ENCODE measurements at places on chromosomes 2 and 18.

DNA sequence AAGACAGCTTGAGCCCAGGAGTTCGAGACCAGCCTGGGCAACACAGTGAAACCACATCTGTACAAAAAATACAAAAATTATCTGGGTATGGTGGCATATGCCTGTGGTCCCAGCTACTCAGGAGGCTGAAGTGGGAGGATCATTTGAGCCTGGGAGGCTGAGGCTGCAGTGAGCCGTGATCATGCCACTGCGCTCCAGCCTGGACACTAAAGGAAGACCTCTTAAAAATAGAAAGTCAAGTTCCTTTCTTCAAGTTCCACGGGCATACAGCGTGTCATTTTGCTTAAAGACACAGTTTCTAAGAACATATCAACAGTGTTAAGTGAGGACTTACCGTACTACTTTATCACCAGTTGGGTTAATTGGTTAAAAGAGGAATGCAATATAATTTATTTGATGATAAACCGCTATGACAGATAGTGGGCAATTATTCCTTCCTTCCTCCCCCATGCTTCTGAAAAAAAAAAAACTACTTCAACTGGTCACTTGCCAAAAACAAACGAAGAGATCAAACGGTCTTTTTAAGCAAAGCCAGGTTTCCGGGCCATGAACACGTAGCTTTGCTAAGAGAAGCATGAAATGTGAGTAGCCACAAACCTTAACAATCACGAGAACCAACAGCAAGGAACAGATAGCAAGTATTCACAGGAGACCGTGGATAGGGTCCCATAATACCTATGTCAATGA, 21.4 kb downstream of the AP1S3 start:
- DNase-seq = no peak

- DNase-seq = no peak
Measured at GRCh38 chr2:22950431-22950830, 434.5 kb upstream of the KLHL29 start.

- DNase-seq = no peak
Measured at GRCh38 chr2:145329971-145330370, 810.1 kb upstream of the ZEB2 start.

GRCh38 chr18:55912071-55912470, 324.1 kb upstream of the TCF4 start:
- DNase-seq = no peak

DNA sequence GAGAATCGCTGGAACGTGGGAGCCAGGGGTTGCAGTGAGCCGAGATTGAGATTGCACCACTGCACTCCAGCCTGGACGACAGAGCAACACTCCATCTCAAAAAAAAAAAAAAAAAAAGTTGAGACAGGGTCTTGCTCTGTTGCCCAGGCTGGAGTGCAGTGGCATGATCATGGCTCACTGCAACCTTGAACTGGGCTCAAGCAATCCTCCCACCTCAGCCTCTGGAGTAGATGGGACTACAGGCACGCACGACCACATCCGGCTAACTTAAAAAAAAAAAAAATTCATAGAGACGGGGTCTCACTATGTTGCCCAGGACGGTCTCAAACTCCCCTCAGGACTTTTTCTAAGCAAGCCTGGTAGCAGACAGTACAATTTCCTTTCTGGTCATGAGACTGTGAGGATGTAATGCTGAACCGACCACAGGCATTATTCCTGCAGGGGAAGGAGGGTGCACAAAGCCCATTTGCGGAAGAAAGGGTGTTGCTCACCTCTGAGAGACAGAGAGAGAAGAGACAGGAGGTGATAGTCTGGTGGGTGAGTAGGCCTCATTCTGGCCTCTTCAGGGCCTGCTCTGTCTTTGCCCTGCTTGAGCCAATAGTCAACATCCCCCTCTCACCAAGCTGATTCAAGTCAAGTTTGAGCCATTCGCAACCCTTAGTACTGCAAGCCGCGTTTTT, 205.3 kb downstream of the ZFP36L2 start:
- DNase-seq = no peak

DNA sequence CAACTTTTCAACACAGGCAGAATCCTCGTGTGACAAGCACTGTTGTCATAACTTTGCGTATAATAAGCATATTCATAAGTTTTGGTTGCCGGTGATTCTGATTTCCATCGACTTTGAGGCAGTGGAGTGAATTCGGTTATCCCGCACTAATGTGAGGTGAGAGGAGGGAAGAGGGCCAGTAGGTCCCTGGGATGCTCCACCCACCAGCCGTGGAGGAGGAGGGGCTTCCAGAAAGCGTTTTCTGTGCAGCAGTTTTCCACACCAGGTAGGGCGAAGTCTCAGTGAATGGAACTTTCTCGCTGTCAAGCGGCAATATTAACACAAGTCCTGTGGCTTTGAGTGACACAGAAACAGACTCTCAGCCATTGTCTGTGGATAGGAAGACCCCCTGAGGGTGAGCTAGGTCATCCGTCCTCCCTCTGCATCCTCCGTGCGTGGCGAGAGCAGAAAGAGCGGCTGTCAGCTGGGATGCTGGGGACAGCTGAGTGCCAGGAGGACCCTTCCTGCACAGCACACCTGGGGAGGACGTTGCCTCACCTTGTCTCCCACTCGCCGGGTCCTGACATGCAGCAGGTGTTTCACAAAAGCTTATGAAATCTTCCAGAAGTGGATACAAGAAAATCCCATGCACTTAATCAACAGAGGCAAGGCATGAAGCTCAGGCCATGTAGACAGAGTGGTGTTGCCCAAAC, 67.5 kb downstream of the DCDC2C start:
- DNase-seq = no peak

GRCh38 chr2:69830045-69830905, 815 bp downstream of the GMCL1 start:
- DNase-seq = peak; percentile 33

DNA sequence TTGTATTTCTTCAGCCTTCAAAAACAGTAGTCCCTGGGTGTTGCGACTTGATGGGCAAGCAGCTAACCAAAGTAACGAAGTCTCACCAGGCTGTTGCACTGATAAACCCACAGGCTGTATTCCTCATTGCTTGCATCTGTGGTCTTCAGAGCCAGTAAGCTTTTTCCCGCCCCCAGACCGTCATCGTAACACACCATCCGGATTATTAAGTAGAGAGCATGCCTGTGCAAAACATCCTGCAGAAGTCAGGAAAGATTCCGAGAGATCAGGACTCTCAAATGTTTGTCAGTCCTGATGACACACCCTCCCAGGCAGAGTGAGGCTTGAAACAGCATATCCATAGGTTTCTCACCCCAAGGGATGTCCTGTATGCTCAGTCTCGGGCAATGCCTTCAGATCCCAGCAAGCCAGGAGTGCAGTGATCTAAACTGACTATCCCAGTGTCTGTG, 15.9 kb downstream of the ITGB1BP1 start:
- DNase-seq = no peak

GRCh38 chr2:127859712-127860085, 1.7 kb upstream of the POLR2D start:
- peak; percentile 71 for DNase-seq

GRCh38 chr2:85015653-85016360, 44.8 kb downstream of the KCMF1 start:
- no peak for DNase-seq

DNA sequence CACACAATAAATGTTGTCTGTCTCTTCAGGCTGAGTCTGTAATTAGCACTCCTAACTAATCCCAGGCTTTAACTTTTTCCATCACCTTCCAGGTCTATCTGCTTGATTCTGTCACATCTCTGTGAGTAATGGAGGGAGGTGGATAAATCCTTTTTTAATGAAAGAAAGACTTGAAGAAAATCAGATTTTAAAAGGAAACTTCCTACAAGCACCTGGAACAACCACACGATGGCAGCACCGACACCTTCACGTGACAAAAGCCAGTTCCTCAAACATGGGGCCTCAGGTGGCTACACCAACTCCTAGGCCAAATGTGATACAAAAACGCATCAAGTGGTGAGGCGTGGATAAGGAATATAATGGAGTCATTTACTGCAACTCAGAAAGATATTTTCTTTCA, 41.8 kb downstream of the TGFBRAP1 start:
- DNase-seq = no peak

- no peak for DNase-seq
Measured at GRCh38 chr2:73989972-73990371, 5.3 kb downstream of the TET3 start.

- no peak for DNase-seq
Measured at GRCh38 chr18:47110492-47111274, 39.6 kb downstream of the HDHD2 start.

- DNase-seq = no peak
Measured at GRCh38 chr2:907706-908105, 42.9 kb upstream of the SNTG2 start.
